ENCODE measurements at places on chromosomes 2 and 18. TPM values are rescaled to one million over a fixed set of nuclear protein-coding genes. Genes with fewer than 3 reads are reported as not detected.

- H3K27me3 ChIP-seq, result peaks cover 8% of the 10 kb centered on the region
- no peaks in the 10 kb centered on the region for H3K36me3 ChIP-seq
- DNase-seq, result peak; percentile 63
- no peak overlapping the region for H3K4me3 ChIP-seq
- no peak overlapping the region for H3K27ac ChIP-seq
Observed at GRCh38 chr2:126657636-126658318, 1.8 kb downstream of the GYPC start.

DNA sequence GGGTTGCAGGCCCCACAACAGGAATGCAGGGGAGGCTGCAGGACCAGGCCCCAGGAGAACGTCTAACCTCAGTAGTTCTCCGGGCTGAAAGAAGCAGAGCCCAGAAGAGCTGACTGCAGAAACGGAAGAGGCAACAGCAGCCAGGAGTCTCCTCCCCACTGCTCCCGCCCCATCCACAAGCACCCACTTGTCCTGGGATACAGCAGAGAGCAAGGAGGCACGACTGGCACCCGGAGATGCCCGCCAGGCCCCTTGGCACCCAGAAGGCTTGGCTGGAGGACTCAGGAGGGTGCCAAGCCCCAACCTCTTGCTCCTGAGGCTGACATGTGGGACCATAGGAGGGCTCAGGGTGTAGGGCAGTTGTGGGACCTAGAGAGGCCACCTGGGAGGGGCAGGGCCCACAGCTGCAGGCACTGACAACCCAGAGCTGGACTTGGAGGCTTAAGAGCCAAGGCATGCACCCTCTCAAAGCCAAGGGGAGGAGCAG lies 29.0 kb upstream of the TNS1 start:
- no peak overlapping the region for H3K27ac ChIP-seq
- H3K36me3 ChIP-seq, result no peaks in the 10 kb centered on the region
- H3K4me3 ChIP-seq, result no peak overlapping the region
- H3K27me3 ChIP-seq, result peaks cover 6% of the 10 kb centered on the region

DNA sequence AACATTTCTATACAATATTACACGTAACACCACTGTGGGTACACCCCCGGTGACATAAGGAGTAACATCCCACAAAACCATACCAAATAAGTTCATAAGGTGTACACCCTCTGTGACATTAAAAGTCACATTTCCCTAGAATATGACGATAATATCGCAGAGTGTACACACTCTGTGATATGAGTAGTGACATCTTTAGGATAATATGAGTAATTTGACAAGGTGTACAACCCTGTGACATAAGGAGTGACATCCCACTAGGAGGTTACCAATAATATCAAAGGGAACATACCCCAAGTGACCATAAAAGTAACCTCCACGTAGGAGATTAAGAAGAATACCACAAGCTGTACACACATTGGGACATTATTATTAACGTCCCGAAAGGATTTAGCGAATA lies 24.0 kb upstream of the TEX261 start:
- H3K4me3 ChIP-seq, result no peak overlapping the region
- H3K27ac ChIP-seq, result no peak overlapping the region
- no peaks in the 10 kb centered on the region for H3K27me3 ChIP-seq
- no peaks in the 10 kb centered on the region for H3K36me3 ChIP-seq
- no peaks in the 10 kb centered on the region for H3K4me1 ChIP-seq

DNA sequence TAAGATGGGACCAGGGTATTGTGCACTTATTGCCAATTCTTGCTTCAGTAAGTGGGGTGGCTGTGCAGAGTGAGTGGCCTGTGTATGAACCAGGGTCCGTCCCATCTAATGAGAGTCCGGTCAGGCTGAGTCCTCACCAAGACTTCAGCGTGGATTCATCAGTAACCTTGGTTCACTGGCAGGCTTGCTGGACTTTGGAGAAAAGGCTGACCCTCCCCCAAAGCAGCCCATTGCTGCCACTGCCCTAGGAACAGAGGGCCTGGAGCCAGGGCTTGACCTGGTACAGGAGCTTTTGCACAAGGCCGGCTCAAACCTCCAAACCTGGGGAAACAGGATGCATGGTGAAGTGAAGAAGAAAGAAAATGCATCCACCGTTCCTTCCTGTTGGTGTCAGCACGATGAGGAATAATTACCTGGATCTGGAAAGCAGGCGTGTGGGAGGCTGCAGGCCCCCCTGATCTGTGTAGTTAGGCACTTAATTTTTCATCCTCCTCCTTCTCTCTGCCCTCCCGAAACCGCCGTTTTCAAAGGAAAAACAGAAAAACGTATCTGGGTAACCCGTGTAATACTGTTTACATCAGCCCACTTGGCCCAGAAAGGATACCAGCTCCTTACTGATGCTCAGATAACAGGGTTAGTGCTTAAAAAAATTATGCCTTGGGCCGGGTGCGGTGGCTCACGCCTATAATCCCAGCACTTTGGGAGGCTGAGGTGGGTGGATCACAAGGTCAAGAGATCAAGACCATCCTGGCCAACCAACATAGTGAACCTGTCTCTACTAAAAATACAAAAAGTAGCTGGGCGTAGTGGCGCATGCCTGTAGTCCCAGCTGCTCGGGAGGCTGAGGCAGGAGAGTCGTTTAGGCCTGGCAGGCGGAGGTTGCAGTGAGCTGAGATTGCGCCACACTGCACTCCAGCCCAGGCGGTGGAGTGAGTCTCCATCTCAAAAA lies 147.7 kb downstream of the TGIF1 start:
- DNase-seq, result no peak
- H3K4me1 ChIP-seq, result peaks cover 24% of the 10 kb centered on the region
- no peak overlapping the region for H3K27ac ChIP-seq
- no peak overlapping the region for H3K4me3 ChIP-seq

DNA sequence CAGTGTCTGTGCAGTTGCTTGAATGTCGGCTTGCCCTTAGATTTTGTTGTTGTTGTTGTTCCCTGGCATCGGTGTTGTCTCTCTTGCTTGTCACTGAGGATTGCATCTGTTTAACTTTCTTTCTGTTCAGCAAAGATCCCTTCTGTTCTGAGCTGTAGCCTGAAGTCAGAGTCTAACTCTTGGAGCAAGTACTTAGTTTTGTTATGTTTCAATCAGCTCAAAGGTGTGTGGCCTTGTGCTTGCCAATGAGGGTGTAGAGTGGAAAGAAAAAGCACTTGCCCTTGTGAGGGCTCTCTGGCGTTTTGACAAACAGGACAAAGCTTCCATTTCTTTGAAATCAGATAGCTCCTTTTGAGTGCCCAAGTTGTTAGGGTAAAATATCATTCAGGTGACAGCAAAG lies 757.1 kb upstream of the CDH7 start:
- H3K27me3 ChIP-seq, result no peaks in the 10 kb centered on the region
- no peak overlapping the region for H3K27ac ChIP-seq
- H3K4me3 ChIP-seq, result no peak overlapping the region
- no peaks in the 10 kb centered on the region for H3K36me3 ChIP-seq

Gene SLC4A5
- 0.86 TPM for total RNA-seq

Data from H1 (cell line).